ENCODE measurements at places on chromosomes 5 and 9.

GRCh38 chr9:97689401-97690180, 7.5 kb downstream of the XPA start:
- no peak for DNase-seq

DNA sequence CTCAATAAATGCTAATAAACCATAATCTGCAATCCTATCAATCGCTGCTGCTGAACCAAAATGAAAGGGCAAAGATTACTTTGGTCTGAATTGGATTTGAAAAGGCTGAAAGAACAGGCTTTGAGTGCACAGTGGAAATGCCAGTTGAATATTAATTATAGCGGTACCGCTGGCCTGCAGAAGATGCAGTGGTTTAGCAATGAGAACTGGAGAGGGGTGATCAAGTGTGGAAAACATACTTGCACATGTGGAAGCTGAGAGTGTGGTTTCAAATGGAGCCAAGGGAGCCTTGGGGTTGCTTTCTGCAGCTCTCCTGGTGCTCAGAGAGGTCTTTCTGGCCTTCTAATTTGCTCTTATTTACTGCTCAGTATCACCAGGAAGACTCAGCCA, 133.9 kb downstream of the PTTG1 start:
- no peak for DNase-seq

GRCh38 chr9:96524045-96524444, 74.1 kb downstream of the HABP4 start:
- no peak for DNase-seq

DNA sequence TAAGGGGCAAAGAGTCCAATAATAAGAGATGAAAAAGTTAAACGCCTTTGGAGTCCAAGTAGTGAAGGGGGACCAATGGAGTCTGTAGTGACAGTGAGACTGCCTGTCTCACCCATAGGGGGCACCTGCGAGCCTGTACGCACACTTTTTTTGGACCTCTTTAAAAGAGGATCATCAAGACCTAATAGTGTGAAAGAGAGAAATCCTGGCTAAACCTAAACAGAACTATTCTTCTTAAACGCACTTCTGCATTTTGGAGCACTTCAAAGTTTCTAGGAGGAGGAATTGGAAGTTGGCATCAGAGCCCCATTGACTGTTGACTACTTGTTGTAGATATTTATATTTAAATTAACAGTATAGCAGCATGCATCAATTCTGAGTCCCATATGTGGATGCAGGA, 636.1 kb upstream of the KLF4 start:
- DNase-seq = no peak

GRCh38 chr5:73031839-73032238, 76.0 kb downstream of the FCHO2 start:
- DNase-seq = peak; percentile 48

- no peak for DNase-seq
Observed at GRCh38 chr9:83598487-83598886, 24.5 kb upstream of the IDNK start.

GRCh38 chr9:24036459-24036858, 210.4 kb upstream of the ELAVL2 start:
- no peak for DNase-seq
